ENCODE measurements at places on chromosomes 12 and 14.

DNA sequence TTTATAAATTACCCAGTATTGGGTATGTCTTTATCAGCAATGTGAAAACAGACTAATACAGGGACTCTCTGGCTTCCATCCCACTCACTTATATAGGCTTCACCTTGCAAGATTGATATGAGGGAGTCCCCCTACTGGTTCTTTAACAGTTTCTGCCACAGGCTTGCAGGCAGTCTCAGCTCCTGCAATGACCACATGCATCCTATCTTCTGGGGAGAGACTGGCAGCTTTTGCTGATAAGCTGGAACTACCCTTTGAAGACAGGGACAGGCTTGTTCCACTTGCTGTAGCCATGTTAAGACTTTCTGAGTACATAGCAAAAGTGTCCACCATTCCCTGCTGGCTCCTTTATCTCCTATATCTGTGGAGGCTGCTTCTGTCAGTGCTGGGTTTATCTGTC lies 531.7 kb upstream of the FLRT2 start:
- DNase-seq, result no peak

- DNase-seq, result no peak
Observed at GRCh38 chr14:96287856-96288255, 31.8 kb downstream of the BDKRB1 start.

GRCh38 chr12:61853945-61854344 lies 406.3 kb upstream of the USP15 start:
- no peak for DNase-seq

DNA sequence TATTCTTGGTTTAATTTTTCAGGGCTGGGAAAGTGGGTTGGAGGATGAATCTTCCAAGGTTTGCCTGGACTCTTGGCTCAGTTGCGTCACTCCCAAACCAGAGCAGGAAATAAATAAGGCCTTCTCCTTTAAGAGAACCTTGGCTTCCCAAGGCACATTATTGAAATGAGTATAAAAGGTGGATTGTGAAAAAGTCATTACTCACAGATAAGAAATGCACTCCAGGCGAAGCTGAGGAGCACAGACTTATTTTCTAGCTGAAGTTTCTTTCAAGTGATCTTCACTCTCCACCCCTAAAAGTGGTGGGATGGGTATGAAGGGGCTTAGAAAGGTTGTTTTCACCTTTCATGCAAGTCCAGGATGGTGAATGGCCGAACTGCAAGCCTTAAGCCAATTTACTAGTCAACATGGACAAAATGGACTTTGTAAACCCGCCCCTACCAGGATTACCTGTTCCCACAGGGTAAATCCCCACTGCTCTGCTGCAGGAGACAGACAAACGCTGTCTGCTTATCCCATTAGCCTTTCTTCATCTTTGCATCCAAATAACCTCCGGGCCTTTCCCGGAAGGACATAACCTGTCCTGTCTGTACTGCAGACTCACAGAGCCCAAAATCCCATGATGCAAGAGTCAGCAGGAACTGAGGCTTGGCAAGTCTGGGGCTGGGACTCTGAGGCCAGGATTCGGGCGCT lies 207.6 kb downstream of the BCL11B start:
- no peak for DNase-seq

DNA sequence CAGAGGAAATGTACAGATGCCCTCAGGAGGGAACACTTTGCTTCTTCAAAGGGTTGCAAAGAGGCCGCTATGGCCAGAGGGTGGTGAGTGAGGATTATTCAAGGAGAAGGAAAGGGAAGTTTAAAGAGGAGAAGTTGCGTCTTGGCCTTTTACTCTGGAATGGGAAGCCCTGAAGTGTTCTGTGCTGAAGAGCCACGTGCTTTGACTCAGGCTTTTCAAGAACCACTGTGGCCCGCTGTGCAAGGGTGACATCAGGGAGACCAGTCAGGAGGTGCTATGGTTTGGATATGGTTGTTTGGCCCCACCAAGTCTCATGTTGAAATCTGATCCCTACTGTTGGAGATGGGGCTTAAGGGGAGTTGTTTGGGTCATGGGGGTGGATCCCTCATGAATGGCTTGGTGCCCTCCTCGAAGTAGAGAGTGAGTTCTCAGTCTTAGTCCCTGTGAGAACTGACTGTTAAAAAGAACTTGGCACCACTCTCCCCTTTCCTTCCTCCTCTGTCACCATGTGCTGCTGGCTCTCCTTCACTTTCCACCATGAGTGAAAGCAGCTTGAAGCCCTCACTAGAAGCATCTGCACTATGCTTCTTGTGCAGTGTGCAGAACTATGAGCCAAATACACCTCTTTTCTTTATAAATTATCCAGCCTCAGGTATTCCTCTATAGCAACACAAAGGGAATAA lies 66.1 kb upstream of the DUSP6 start:
- DNase-seq, result no peak

- DNase-seq, result no peak
Observed at GRCh38 chr14:50100805-50101204, 15.6 kb downstream of the VCPKMT start.

GRCh38 chr12:124515981-124516380 lies 51.4 kb downstream of the NCOR2 start:
- DNase-seq, result no peak

DNA sequence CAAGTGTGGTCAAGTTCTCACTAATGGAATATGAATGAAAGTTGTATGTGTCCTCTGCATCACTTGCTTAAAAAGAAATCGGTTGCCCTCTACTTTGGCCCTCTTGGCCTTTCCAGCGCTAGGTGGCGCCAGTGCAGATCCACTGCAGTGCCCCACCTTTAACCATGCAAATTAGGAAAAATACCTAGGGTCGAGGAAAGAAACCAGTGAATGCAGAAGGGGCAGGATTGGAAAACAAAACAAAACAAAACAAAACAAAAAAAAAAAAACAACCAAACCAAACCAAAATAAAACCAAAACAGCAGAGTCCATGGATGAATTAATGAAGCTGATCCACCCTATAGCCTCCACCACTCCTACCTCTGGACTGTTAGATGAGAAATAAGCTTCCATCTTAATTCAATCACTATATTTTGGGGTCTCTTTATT lies 12.9 kb upstream of the NEMF start:
- peak; percentile 65 for DNase-seq

All from activated CD4-positive, alpha-beta T cell treated with anti-CD3 and anti-CD28 coated beads for 1 hour (primary cell).